Cortex of kidney (tissue), 1 donor: ENCODE measurements at places on chromosomes 3 and 15.

- DNase-seq, result no peak
Observed at GRCh38 chr3:70182166-70182565, 130.3 kb downstream of the MDFIC2 start.

- no peak for DNase-seq
Observed at GRCh38 chr15:48939648-48940047, 24.1 kb downstream of the SHC4 start.

- no peak for DNase-seq
Observed at GRCh38 chr3:58728723-58729122, 62.1 kb upstream of the FAM3D start.

DNA sequence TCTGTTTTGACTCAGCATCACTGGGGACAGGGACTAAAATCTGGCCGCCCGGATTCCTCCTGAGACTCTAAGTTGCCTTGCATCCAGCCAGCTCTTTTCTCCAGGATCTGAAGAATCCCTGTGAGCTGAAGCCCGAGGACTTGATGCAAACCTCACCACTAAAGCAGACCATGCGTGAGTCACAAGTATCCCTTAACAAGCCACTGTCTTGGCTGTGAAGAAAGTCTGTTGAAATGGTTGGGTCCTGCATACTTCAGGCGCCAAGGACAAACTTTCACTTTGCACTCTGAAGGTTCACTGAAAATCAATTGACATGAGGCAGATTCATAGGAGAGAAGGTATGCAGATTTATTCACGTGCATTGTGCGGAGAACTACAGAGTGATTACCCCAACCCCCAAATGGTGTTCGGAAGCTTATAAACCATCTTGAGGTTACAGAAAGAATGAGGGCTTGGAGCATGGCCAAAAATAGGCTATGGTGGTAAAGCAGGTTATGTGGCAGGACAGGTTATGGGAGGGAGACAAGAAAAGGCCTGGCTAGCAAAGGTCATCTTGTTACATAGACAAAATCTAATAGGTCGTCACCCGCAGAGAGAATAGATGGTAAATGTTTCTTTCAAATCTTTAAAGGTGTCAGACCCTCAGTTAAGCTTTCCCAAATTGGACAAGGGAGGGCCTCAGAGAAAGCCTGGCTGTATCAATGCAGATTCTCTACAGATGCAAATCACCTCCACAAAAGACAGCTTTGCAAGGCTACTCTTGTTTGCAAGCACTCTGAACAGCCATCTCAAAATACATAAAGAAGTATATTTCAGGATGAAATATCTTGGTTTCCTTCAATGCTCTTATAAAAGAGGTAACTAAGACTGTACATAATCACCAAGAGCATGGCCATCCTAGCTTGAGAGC, 126.3 kb upstream of the PLAAT1 start:
- no peak for DNase-seq

DNA sequence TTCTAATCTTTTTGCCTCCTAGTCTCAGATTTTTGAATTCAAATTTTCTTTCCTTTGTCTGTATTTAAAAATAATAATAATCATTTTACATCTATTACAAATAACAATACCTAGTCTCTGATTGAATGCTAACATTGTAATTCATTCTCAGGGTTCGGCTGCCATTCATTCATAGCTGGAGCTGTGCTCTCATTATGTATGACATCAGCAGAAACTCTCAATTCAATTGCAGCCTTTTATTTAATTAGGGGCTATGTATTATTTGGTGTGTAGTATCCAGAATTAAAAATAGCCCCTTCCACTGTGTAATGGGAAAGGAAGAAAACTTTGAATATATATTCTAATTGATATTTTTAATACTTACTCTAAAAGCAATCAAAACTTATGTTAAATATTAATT, 270.4 kb upstream of the MDFIC2 start:
- DNase-seq, result no peak

DNA sequence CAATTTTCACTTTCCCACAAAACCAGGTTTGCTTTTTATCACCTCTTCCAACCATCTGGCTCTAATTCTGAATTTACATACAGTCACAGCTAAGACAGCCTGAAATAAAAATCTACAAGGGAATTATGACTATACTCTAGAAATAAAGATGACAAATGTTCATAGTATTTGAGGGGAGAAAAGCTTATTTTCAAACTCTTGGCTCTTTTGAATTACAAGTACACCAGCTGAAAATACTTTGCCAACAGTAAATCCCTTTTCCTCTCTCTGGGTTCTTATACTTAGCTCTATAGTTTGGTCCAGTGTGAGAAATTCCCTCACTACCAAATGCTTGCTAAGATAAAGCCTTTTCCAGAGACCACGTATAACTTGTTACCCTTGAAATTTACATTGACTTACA, 1037.9 kb downstream of the ROBO1 start:
- no peak for DNase-seq

GRCh38 chr3:7871003-7871560, 630.5 kb upstream of the LMCD1 start:
- no peak for DNase-seq

DNA sequence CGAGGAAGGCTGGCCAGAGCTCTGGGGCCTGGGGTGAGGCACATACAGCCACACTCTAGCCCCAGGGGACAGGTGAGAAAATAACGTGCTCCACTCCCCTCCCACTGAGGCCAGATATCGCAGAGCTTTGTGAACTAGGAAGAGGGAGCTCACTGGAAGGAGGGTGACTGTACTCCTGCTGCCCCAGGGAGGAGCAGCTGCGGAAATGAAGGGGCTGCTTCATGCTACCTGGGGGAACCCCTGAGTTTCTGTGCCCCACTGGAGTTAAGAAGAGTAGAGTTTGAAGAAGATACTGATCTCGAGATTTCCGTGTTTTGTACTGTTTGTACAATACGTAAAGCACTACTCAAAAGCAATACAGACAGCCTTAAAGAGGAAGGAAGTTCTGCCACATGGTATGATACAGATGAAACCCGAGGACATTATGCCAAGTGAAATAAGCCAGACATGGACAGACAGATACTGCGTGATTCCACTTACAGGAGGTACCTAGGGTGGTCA, 44.6 kb downstream of the CMTM6 start:
- no peak for DNase-seq

- DNase-seq, result no peak
Observed at GRCh38 chr15:95440712-95441111, 889.8 kb upstream of the NR2F2 start.

- DNase-seq, result no peak
Observed at GRCh38 chr3:142087676-142088075, 61.7 kb downstream of the TFDP2 start.

- DNase-seq, result no peak
Observed at GRCh38 chr3:179531576-179531975, 31.1 kb upstream of the ACTL6A start.

DNA sequence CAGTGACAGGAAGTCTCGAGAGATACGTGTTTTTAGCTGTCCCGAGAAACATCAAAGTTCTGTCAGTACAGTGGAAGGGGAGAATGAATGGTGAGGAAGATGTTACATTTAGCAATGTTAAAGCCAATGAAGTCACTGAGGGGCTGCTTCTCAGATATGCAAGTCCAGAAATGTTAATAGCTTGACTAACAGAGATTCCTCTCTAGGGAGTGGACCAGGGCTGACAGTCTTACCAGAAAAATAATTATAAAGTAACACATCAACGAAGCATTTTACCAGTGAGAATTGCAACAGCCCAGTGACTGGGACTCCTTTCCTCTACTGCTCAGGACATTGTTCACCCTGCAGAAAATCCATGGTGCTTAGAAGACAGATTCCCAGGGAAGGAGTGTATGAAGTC, 23.9 kb downstream of the GALNT15 start:
- DNase-seq, result no peak

DNA sequence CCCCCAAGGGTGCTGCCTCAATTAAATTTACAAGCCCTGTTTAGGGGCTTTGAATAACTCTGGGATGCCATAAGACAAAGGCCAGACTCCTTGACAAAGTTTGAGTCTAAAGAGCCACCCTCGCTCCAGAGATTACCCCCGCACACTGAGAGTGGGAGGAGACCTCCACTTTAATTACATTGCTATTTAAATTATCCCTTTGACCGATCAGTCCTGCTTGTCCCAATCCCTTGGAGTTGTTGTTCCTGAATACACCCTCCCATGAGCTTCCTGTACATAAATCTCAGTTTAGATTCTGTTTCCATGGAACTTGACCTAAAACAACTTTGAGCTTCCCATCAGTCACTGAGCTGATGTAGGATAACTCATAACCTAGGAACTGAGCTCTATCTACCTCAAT, 596.3 kb downstream of the PYDC2 start:
- no peak for DNase-seq

GRCh38 chr3:184601576-184602371, 40.2 kb downstream of the EPHB3 start:
- no peak for DNase-seq

DNA sequence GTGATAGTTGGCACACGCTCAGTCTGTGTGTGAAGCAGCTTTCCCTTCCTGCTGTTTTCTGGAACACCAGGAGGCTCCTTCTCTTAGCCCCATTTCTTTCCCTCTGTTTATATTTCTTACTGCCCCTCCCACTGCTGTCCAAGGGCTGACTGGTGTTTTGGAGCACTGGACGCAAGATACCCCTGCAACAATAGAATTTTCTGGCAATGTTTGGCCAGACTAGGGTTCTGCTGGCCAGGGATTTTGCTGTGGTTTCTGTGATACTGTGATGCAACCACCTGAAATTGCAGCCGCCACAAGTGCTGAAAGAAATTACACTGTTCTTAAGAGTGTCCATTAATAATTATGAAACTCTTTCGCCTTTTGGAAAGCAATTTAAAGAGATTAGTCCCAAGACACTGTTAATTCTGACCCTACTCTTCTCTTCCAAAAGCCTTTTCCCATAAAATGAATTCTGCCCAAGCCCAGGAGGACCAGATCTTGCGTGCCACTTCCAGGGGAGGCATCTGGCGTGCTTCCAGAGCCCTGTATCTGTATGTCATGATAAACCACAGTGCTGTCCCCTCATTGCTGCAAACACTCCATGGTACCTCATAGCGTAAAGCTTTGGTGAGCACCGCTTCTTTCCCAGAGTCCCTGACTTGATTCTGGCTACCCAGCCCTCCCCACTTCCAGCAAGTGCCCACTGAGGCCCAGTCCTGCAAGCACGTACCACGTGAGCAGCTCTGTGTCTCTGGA, 159.4 kb upstream of the CHRM5 start:
- DNase-seq, result no peak

- no peak for DNase-seq
Observed at GRCh38 chr3:189635339-189635738, 4.2 kb downstream of the TP63 start.

GRCh38 chr15:98951493-98952320, 55.9 kb downstream of the PGPEP1L start:
- no peak for DNase-seq

GRCh38 chr3:167940241-167940640, 155.5 kb downstream of the GOLIM4 start:
- no peak for DNase-seq

DNA sequence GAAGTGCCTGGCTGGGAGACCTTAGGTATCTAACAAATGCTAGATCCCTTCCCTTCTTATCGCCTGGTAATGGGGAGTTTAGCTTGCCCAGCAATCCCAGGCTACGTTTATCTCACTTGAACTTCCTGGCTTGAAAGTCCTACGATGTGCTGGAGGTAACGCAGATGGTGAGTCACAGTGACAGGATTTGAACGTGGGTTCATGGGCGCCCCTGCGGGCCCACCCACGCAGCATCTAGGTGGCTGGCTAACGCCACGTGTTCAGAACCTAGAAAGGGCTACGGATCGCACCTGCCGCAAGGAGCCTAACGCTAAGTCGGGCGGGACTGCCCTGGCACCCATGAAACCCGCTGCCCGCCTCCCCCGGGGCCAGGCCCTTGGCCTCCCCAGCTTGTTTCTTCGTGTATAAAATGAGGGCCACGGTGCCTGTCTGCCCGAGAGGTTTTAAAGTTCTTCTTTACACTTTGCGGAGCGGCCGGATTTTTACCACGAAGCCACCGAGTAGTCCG, 600 bp upstream of the USP3 start:
- no peak for DNase-seq

DNA sequence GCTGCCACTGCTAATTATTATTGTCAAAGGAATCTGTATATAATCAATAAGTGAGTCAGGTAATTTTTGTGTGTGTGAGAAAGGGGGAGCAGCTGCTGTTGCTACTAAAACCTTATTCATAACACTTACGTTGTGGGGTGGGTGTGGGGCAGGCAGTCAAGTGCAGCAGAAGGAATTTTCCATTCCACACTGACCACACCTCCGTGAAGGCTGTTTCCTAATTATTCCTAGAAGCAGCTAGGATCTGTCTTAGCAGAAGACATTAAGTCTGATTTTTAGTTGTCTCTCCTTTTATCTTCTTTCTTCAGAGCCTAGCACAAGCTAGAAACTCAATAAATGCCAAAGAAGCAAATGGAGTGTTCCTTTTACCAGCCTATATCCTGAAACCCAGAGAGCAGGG, 4.0 kb upstream of the U2SURP start:
- no peak for DNase-seq

DNA sequence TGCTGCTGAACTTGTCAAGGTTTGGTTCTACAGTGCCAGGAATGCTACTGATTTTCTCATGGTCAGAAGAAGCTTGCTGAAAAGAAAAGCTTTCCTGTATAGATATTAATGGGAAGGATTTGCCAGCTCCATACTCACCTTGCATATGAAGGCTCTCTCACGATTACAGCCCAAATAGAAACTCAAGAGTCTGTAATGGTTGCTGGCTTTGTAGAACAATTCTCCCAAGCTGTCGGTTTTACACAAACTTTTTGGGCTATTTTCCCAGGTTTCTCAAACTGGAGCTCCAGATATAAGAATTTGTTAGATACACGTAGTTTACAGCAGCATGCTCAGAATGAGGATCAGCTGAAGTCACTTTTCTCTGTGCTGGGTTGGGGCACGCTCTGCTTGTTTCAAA, 30.1 kb upstream of the LRRC3B start:
- DNase-seq, result no peak

DNA sequence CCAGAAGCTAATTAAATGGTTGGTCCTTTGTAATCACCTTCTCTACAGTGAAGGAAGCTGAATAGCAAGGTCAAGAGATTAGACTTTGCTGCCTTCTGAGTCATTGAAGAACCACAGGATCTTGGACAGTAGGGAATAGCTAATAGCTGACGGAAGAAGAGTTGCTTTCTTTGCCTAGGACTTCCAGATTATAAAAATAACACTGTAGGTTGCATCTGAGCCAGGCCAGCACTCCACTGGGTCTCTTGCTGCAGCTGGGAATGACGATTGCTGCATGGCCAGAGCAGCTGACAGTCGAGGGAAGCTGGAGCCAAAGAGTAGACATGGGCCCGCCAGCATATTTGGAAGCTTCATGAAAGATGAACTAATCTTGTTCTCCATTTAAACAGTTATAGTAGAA, 81.5 kb upstream of the KCNMB2 start:
- DNase-seq, result no peak

GRCh38 chr3:113276751-113277080, 65.4 kb downstream of the BOC start:
- no peak for DNase-seq

DNA sequence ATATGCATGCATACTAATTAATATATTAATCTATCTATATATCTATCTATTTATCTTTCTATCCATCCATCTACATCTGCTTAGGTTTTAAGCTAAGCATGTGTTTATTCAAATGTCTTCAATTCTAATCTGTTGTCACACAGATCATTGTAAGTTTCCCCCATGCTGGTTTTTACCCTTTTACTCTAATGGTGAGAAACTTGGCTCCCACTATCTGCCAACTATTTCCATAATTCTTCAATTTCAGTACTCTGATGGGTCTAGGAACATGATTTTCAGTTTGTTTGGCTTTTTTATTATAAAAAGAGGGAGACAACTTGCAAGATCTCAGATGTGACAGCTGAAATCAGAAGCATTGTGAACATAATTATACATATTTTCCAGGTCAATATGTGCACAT, 773.8 kb downstream of the PLOD2 start:
- no peak for DNase-seq
